GM23248 (cell line): ENCODE measurements at places on chromosomes 3 and 15. TPM values are rescaled to one million over a fixed set of nuclear protein-coding genes. Genes with fewer than 3 reads are reported as not detected.
A peak's percentile ranks its signal among the peaks of the same experiment; 100 is the strongest.

- H3K4me3 ChIP-seq = no peak overlapping the region
- H3K27me3 ChIP-seq = no peaks in the 10 kb centered on the region
- no peak overlapping the region for H3K27ac ChIP-seq
Observed at GRCh38 chr3:186035277-186035676, 73.6 kb downstream of the ETV5 start.

- H3K36me3 ChIP-seq = no peaks in the 10 kb centered on the region
- no peak overlapping the region for H3K4me3 ChIP-seq
- no peaks in the 10 kb centered on the region for H3K4me1 ChIP-seq
Observed at GRCh38 chr3:151268267-151269235, 9.8 kb downstream of the P2RY14 start.

DNA sequence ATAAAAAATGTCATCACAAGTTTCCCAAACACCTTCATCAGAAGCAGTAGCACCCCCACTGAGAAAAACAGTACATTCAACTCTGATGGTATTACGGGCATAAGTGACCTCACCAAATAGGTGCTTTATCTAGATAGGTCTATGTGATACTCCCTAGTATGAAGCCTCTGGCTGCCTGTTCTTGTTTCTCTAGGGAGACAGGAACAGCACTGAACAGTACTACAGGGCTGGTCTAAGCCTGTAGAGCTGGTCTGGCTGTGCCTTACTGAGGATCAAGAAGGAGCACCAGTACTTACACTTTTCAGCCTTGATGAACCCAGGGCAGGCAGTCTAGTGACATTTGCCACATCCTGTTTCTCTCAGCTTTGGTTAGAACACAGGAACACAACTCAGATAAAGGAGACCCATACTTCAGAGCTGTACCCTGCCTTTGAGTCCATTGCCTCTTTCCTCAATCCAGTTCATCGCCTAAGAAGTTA, 35.9 kb downstream of the OXNAD1 start:
- H3K4me1 ChIP-seq = no peaks in the 10 kb centered on the region
- no peak overlapping the region for H3K4me3 ChIP-seq
- no peaks in the 10 kb centered on the region for H3K27me3 ChIP-seq
- no peak overlapping the region for H3K27ac ChIP-seq

- peak overlapping the region; percentile 27; the same call in 1 of the 2 replicates for H3K27ac ChIP-seq
- no peaks in the 10 kb centered on the region for H3K36me3 ChIP-seq
Observed at GRCh38 chr3:197428117-197428801, 127.5 kb downstream of the BDH1 start.

The CHDH gene
- total RNA-seq = 0.11 and 0.13 TPM in 2 replicates

The TRIM69 gene
- 9.2 and 9.7 TPM in 2 replicates for total RNA-seq

DNA sequence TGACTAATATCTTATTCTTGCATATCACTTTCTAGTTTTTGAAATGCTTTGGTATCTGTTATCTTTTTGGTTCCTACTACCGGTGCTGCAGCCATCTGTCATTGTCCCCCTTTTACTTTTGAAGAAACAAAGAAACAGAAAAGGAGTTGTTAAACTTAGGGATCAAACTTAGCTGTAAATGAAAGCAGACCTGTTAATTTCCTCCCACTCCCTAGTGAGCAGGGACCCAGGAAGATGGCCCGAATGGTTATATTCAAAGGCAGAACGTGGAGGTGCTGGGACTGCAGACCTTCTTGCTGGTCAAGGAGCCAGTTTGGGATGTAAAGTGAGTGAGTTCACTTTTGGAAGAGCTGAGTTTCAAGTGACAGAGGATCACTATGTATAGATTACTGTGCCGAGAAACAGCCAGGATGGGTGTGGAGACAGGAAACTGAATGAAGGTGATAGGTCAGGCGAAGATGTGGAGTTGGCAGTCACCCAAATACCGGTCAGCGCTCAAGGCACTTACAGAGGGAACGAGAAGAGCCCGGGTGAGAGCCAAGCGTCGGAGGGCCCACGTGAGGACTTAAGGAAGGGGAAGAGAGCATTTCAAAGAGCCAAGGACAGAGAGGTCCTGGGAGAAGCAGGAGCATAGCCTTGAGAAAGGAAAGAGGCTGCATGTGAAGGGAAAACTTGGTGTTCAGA, 20.1 kb downstream of the KBTBD8 start:
- no peaks in the 10 kb centered on the region for H3K4me1 ChIP-seq
- no peaks in the 10 kb centered on the region for H3K36me3 ChIP-seq
- no peaks in the 10 kb centered on the region for H3K27me3 ChIP-seq

The ARHGAP11A gene
- 13.2 and 18.5 TPM in 2 replicates for total RNA-seq

DNA sequence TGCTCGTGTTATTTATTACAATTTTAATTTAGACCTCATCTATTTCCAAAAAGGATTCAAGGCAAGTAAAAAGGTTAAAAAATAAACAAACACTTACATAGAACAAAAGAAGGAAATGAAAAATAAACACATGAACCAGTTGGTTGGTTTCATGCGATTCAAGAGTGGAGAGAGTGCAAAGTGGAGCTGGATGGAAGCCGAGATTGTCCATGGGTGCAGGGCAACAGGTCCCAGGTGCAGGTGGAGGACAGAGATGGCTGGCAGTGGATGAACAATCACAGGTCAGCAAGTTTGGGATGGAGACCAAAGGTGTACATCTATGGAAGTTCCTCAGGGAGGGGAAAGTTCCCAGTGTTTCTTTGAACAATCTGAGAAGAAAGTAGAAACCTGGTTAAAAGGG, 11.6 kb upstream of the SEMA5B start:
- H3K27ac ChIP-seq = no peak overlapping the region
- no peak for DNase-seq
- H3K4me3 ChIP-seq = no peak overlapping the region
- peaks cover 7% of the 10 kb centered on the region; the same call in 1 of the 2 replicates for H3K4me1 ChIP-seq
- peaks cover 36% of the 10 kb centered on the region for H3K27me3 ChIP-seq

DNA sequence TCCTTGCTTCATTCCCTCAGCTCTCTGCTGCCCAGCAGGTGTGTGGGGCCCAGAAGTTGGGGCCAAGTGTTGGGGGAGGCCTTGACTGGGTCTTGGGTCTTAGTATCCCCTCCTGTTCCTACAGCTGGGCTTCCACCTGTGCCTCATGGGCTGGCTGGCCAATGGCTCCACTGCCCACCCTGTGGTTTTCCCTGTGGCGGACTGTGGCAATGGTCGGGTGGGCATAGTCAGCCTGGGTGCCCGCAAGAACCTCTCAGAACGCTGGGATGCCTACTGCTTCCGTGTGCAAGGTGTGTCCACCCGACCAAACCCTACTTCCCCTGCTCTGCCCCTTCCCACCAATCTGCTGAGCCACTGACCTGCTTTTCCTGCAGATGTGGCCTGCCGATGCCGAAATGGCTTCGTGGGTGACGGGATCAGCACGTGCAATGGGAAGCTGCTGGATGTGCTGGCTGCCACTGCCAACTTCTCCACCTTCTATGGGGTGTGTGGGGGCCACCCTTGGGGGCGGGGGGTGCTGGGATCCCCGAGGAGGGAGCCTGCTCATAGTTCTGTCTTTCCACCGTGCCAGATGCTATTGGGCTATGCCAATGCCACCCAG, 10.9 kb downstream of the NT5DC2 start:
- no peak overlapping the region for H3K4me3 ChIP-seq
- H3K36me3 ChIP-seq = no peaks in the 10 kb centered on the region
- H3K27me3 ChIP-seq = no peaks in the 10 kb centered on the region

GRCh38 chr15:44319385-44319784, 30.9 kb downstream of the GOLM2 start:
- H3K27me3 ChIP-seq = no peaks in the 10 kb centered on the region
- H3K36me3 ChIP-seq = no peaks in the 10 kb centered on the region
- H3K27ac ChIP-seq = no peak overlapping the region
- no peak overlapping the region for H3K4me3 ChIP-seq

DNA sequence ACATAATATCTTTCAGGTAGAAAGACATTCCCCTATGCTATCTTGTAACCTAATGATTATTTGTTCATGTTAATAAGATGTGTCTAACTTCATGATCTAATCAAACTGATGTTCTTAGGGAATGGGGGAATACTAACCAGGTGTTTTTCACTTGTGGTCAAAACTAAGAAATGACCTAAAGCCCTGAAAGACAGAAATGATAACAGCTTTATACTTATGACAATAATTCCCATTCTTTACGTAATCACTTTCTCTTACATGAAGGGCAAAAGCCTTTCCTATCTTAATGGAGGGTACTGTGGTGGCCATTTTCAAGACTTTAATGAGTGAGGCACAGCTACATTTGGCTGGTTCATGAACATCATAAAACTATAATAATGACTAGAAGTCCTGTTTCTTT, 33.9 kb upstream of the MEIS2 start:
- H3K4me1 ChIP-seq = peaks cover 18% of the 10 kb centered on the region
- H3K27ac ChIP-seq = no peak overlapping the region
- no peaks in the 10 kb centered on the region for H3K27me3 ChIP-seq
- peak; percentile 7 for DNase-seq
- H3K36me3 ChIP-seq = no peaks in the 10 kb centered on the region

The RNF7 gene
- total RNA-seq = 115 and 198 TPM in 2 replicates

The FBXO40 gene
- total RNA-seq = not detected in 2 replicates

DNA sequence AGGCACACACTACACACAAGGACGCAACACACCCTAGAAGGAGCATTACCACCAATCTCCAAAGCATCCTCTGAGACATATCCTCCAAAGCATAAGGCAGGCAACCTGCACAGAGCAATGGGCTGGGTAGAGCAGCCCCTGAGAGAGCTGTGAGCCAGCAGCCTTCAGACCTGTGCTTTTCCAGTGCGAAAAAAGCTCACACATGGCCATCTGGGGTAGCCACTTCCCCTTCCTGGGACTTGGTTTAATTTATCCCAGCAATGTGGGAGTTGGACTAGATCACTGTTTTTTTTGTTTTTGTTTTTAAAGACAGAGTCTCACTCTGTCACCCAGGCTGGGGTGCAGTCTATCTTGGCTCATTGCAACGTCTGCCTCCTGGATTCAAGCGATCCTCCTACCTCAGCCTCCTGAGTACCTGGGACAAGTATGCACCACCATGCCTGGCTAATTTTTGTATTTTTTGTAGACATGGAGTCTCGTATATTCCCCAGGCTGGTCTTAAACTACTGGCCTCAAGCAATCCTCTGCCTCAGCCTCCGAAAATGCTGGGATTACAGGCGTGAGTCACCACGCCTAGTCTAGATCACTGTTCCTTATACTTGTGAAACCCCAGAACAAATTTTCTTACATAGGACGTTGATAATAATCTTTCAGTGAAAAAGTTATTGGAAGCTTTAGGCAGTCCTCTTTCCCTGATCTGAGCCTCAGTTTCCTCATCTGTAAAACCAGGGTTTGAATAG, 18.9 kb downstream of the PTPN23 start:
- DNase-seq = peak; percentile 55
- H3K27me3 ChIP-seq = no peaks in the 10 kb centered on the region
- H3K36me3 ChIP-seq = no peaks in the 10 kb centered on the region
- peaks cover 5% of the 10 kb centered on the region for H3K4me1 ChIP-seq

GRCh38 chr3:171055336-171056178, 29.0 kb upstream of the SLC2A2 start:
- no peak overlapping the region for H3K4me3 ChIP-seq
- peak; percentile 76 for DNase-seq
- H3K36me3 ChIP-seq = no peaks in the 10 kb centered on the region
- H3K27ac ChIP-seq = peak overlapping the region; percentile 55
- peaks cover 46% of the 10 kb centered on the region for H3K4me1 ChIP-seq

DNA sequence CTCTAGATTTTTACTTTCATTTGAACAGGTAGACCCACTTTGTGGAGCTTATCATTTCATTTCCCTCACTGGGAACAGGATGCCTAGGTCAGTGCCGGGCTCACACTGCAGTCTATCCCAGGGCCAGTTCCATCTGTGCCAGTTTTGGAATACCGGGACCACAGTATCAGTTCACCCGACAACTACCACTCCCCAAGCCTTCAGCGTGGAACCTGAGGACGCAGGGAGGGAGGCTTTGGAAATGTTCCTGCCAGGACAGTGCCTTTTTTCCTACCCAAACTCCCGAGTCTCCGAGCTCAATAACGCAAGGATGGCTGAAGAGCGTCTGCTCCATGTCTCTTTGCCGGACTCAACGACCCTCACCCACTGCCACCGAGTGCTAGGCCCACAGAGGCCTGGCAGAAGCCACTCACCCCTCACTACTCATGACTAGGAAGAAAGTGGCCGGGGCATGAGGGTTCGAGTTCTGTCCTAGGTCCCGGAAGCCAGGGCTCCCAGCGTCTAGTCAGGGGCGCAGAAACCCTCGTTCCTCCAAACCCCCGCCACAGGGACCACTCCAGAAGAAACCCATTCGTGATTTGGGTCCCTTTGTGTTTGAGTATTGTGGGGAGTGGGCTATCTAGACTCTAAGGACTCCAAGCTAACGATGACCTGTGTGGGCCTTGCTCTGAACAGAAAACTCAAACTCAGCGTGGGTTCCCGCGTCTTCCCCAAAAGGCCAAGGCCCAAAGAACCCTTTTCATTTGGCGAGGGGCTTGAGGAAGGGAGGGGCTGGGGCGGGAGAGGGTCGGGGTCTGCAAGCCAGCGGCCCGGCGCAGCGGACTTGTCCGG, 11.4 kb downstream of the ZIC1 start:
- no peak for DNase-seq
- H3K27ac ChIP-seq = no peak overlapping the region
- H3K4me1 ChIP-seq = no peaks in the 10 kb centered on the region
- H3K36me3 ChIP-seq = 0 out of 2 replicates have a peak, but pooled peaks cover 12% of the 10 kb centered on the region
- H3K27me3 ChIP-seq = no peaks in the 10 kb centered on the region

DNA sequence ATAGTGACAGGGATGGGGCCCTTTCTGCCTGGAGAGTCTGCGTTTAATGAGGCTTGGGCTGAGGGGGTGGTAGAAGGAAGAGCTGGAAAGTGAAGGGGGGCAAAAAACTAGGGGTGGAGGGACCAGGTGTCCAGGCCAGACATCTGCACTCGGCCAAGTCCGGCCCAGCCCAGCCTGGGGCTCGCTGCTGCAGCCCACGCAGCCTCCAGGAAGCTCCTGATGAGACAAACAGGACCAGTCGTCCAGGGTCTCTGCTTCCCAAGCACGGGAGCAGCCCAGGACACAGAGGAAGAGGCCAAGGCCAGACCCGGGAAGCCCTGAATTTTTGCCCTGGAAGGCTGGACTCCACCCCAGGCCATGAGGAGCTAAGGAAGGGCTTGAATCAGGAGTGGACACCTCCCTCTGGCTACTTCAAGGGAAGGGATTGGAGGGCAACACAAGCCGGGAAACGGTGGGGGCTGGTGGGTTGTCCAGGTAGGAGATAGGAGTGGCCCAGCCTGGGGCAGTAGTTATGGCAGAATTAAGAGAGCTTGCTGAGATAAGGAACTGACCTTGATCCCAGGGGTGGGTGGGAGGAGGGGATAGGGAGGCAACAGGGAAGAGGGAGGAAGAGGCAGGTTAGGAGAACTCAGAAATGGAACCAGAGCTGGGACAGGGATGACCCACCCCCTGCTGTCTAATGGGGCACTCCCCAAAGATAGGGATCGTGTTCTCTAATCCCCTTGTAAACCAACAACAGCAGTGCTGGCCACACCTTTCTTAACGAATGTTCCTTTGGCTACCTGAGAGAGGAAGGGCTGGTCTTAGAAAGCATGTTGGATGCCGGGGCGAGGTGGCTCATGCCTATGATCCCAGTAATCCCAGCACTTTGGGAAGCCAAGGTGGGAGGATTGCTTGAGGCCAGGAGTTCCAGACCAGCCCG, 89.5 kb downstream of the ANP32A start:
- no peak for DNase-seq
- peaks cover 4% of the 10 kb centered on the region; the same call in 1 of the 2 replicates for H3K4me1 ChIP-seq
- H3K36me3 ChIP-seq = no peaks in the 10 kb centered on the region
- H3K4me3 ChIP-seq = no peak overlapping the region
